ENCODE measurements at places on chromosomes 4 and X.

GRCh38 chr4:86033171-86033570 lies 326.7 kb downstream of the MAPK10 start:
- DNase-seq, result no peak

DNA sequence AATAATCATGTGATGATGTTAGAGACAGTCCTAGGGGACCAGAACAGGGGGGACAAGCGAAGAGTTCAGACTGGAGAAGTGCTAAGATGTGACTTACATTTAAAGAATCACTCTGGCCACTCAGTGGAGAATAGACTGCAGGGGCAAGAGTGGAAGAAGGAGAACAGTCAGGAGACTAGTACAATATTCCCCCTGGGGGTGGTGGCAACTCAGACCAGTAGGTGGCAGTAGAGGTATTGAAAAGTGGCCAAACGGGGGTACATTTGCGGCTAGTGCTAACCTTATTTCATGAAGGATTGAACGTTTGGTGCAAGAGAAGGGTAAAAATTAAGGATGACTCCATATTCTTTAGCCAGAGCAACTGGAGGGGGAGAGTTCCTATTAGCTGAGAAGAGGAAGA lies 2.7 kb upstream of the BMX start:
- DNase-seq, result peak; percentile 68

GRCh38 chr4:138655286-138655685 lies 360.3 kb upstream of the NOCT start:
- no peak for DNase-seq

DNA sequence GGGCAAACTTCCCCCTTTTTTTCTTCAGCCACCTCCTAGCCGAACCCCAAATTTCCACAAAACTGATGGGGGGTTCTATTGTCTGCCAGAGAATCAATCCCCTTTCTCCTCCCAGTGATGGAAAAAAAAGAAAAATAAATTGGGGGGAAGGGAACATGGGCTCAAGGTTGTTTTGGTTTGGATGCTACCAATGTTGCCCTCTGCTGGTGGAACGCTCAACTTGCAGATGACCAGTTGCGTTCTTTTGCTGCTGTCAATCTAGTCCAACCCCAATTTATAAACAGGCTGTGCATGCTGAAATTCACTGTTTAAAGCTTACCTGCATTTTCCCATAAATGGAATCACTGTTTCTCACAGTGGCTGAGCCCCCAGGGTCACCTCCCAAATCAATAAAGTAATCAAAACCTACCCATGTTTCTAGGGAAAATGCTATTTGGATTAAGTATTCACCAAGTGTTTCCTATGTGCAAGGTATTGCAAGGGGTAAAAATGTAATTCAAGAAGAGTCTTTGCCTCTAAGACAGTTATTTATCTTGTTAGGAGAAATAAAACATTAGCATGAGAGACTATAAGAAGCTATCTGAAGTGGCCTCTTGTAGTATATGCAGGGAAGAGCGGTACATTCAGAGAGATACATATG lies 116.7 kb upstream of the TMEM164 start:
- peak; percentile 53 for DNase-seq

- DNase-seq, result no peak
Observed at GRCh38 chr4:7947927-7948326, 8.3 kb upstream of the AFAP1 start.

DNA sequence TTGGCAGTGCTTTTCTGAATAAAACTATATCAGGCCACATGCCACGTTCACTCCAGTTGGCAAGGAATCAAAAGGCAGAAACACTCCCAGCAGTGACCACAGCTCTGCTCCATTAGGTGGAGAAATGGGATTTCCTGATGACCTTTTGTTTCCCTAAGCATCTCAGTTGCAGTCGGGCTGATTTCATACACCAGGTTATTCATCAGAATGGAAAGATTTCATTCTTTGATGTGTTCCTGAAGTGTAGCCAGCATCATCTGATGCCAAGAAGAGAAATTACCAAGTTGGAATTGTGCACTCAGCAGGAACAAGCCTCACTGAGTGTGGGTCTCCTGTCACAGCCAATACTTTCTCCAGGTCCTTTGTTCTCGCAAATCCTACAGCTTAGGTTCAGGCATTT lies 193.7 kb downstream of the SPATA18 start:
- no peak for DNase-seq

- no peak for DNase-seq
Observed at GRCh38 chr4:23720556-23720955, 169.3 kb downstream of the PPARGC1A start.

GRCh38 chrX:68824565-68825125 lies 4.2 kb upstream of the EFNB1 start:
- DNase-seq, result no peak

DNA sequence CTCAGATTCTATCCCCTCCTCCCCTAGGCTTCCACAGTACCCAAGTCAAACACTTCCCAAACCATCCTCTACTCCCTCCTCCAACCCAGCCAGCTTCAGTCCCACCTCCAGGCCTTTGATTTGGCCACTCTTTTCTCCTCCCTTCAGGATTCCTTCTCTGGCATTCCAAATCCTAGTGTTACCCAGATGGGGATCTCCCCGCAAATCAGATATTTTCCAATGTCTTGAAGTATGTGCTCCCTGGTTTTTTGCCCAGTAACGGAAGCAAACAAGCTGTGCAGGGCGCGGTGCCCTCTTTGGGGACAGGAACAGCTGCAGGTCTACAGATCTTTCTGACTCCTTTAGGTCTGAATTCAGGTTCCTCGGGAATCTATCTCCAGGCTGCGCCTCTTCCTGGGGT lies 2.2 kb upstream of the SYN1 start:
- DNase-seq, result no peak

DNA sequence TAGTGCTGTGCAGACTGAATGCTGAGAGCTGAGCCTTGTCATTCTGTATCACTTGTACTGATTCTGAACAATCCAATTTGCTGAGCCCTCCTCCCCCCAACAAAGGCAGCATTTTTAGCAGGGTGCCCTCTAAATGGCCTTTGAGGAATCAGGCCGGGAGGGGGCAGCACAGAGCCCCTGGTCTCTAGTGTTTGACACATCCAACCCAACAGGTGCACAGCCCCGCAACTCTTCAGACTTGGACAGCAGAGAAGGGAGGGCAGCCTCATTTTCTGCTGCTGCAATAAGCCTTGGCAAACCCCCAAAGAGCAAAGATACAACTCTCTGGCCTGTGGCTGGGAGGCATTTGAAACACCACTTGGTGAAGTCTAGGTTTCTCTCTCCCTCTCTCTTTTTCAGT lies 3.4 kb downstream of the ATP1B4 start:
- DNase-seq, result no peak

GRCh38 chrX:115503099-115503498 lies 57.9 kb upstream of the PLS3 start:
- DNase-seq, result peak; percentile 3

- no peak for DNase-seq
Observed at GRCh38 chr4:101414496-101414895, 67.2 kb upstream of the PPP3CA start.

- peak; percentile 67 for DNase-seq
Observed at GRCh38 chr4:150950657-150951288, 64.3 kb downstream of the LRBA start.

Data from A549 (cell line).